HFFc6 (cell line): ENCODE measurements at places on chromosomes 3 and 15.

GRCh38 chr3:13148561-13149329 is 75.5 kb upstream of the IQSEC1 start:
- DNase-seq, result no peak

- no peak for DNase-seq
Observed at GRCh38 chr3:14594234-14594633, 54.1 kb upstream of the GRIP2 start.

DNA sequence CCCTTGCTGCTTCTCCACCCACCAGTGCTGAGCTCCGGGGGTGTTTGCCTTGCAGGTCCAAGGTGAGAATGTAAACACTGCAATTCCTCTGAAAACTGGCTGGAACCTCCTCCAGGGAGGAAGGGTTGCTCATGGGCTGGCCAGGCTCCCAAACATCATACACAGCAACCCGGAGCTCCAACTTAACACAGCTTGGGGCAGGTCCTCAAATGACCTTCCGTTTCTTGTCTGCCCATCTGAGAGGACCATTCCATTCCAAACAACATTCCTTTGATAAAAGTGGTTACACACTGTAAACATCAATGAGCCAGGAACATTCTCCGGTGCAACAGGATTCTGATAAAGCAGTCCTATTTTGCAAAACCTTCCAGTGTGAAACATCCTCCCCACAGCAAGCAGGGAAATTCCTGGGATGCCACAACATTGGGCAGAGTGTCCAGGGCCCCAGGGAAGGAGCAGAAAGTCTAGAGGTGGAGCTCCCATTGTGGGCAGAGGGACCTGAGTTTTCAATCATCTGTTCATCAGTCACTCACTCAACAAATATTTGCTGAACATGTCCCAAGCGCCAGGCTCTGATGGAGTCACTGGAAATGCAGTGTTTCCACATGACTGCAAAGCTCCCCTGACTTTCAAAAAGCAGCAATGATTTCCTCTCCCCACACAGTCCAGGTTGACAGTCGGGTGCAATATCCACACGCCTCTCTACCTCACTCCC is 7.3 kb upstream of the HEG1 start:
- peak; percentile 95 for DNase-seq

DNA sequence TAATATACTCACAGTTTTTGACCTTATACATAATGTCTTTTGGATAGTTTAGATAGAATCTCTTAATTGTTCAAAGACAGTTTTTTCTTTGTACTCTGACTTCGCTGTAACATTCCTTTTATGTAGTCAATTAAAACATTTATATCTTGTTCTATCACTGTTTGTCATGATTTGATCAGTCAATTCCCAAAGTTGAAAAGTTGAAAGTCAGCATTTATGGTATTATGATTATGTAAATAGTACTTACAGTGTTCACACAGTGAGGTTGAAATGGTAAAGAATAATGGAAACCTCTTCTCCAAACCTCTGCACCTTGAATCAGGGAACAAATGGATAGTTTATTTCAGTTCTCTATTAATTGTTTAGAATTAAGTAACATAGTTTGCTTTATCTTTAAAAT is 26.6 kb downstream of the NR1D2 start:
- no peak for DNase-seq

- no peak for DNase-seq
Observed at GRCh38 chr3:129448186-129448895, 8.3 kb downstream of the IFT122 start.

GRCh38 chr3:128152419-128153155 is 694 bp upstream of the EEFSEC start:
- DNase-seq, result peak; percentile 78

DNA sequence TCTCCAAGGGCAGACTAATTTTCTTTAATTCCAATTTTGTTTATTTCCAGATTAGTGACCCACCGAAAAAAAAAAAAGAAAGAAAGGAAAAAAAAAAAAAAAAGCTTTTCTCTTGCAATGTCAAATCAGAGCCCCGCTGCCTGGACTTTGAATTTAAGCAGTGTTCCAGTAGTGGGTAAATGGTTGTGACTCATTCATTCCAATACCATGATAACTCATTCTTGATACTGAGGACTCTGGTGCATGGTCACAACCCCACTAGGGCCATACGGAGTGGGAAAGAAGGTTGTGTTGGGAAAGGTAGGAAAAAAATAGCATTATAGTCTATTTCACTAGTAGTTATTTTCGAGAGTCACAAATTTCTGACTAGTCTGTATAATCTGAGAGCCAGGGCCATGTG is 59.1 kb upstream of the COL8A1 start:
- DNase-seq, result peak; percentile 72

- peak; percentile 74 for DNase-seq
Observed at GRCh38 chr15:81887912-81888311, 157.9 kb downstream of the MEX3B start.

DNA sequence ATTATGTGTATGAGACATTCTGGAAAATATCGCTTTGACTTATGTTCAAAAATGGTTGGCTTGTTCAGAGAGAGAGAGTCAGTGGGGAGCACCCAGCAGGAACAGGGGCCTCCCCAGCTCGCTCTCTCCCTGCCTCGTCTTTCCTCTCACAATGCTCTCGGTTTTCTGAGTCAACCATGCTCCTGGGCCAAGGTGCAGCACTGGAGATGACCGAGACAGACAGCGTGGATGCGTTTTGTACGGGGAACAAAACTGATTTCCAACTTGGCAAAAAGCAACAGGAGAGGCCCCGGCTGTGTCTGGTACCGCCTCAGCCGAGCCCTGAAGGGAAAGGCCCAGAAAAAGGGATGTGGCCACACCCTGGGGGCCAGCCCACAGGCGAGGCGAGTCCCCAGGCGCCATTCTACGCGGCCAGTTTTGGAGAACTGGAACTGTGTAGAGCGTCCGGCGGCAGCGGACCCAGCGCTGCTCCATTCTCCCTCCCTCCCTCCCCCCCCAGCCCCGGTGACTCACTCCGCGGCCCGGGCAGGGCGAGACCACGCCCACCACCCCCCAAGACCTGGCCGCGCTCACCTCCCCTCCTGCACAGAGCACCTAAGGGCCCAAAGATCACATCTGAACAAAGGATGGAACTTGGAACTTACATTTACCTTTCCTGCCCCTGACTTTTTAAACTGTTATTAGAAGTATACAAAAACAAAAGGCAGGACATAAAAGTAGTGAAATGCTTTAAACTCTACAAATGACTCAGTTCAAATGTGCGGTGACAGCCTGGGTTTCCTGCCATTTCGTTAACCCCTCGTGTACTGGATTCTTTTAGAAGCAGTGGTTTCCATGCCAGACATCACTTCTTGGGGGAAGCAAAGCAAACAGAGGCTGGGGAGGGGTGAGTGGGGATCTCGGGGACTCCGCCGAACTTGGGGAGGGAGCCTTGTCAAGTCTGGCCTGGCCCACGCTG is 12.7 kb downstream of the ATP10A start:
- peak; percentile 82 for DNase-seq

- no peak for DNase-seq
Observed at GRCh38 chr3:20742903-20743552, 557.0 kb upstream of the SGO1 start.

GRCh38 chr3:168625477-168625876 is 529.8 kb upstream of the GOLIM4 start:
- DNase-seq, result no peak

GRCh38 chr15:92502930-92503857 is 109.5 kb downstream of the ST8SIA2 start:
- DNase-seq, result no peak

DNA sequence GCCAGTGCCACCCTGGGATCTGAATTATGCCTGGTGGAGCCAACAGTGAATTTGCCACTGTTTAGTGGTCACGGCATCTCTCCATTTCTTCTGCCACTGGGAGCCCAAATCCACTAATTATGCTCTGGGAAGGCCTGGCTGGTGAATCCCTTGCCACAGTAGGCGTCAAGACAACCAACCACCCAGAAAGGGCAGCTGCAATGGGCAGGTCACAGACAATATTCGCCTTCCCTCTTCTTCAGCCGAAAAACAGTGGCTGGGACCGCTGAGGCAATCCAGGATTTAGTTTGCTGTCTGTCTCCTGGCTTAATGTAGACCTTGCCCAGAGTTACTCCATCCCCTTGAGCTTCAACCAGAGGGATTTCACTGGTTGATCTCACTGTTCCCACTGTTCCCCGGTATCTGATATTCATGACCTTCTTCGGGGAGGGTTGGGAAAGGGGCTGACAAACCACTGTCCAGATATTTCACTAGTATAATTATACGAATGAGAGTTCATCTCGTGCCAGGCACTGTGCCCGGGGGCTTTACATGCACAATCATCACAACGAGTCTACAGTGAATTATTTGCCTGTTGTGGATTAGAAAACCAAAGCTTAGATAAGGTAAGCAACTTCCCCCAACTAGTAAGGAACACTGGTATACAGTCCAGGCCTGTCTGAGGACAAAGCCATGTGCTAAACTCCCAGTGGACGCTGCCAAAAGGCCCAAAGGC is 49.9 kb upstream of the RAB6B start:
- DNase-seq, result no peak

DNA sequence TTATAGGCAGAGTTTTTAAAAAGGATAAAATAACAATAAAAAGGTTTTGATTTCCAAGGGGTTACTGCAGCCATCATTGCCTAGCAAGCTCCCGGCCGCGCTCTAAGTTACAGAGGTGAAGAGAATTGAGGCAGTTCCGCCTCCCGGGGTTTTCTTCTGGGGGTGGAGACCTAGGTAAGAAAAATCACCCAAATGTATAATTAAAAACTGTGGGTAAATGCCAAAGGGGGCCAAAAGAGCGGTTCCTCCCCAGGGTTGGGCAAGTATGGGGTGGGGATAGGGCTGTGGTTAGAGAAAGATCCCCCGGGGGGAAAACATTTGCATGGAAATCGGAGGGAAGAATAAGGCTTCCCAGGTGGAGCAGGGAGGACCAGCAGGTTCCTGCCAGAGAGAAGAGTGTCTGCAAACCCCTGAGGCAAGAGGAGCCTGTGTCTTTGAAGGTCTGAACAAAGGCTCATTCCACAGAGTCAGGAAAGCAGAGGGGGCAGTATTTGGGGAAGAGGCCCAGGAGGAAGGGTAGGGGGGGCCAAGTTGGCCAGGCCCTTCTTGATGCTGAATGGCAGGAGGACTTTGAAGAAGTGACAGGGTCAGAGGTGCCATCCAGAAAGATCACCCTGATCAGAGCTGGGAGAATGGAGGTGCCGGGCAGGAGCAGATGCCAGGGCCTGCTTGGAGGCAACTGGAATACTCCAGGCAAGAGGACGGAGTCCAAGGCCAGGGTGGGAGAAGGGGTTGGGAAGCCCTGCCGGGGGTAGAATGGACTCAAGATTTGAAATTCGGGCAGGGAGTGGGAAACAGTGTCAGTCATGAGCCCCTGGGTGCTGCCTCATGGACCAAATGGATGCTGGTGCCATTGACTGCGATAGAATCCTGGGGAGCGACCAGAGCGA is 152.9 kb upstream of the RGMA start:
- DNase-seq, result no peak

DNA sequence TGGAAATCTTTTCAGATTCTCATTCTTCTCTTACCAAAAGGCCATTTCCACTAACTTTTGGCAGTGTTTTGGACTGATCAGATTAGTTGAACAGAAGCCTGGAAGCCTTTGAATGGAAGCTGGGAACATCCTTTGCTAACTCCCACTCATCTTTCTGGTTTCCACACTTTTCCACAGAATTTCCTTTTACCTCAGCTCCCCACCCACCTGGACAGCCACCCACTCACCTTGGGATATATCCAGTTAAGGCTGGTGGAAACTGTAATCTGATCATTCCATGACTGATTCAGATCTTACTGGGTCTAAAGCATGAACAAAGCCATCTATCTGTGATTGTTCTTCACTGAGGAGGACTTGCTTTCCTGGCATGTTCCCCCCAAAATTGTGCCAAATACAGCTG is 119.5 kb downstream of the CCNL1 start:
- DNase-seq, result no peak

DNA sequence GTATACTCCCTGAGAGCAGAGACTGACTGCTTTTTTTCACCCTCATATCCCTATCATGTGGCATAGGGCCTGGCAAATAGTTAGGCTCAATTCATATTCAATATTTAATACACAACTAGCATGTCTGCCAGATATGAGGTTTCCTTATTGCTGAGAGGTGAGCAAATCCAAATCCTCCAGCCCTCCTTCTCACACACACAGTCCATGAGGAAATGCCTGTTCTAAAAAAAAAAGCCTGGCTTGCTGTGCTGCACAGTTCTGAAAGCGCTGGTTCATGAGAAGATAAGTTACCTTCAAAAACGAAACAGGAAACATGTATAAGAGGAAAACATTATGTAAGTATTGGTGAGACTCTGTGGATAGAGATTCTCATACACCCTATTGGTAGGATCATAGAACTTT is 15.5 kb upstream of the ACAP2 start:
- DNase-seq, result no peak

- DNase-seq, result no peak
Observed at GRCh38 chr15:101105059-101105891, 146.6 kb downstream of the CHSY1 start.

DNA sequence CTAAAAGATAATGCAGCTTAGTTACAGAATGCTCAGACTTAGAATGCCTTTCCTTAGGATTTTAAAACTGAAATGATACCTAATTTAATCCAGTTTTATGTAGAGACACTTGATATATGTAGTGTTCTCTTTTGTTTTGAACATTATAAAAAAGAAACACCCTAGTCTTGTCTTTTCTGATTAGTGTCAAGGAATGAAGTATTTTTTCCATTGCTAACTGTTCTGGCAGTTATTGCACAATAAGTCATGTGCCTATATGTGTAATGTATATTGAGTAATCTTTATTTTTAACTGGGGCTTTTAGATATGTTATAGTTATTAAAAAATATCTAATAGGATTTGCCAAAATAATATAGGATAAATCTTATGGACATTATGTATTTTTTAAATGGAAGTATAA is 4.5 kb downstream of the ARL8B start:
- DNase-seq, result peak; percentile 13

GRCh38 chr3:197325773-197326172 is 27.4 kb upstream of the DLG1 start:
- DNase-seq, result no peak

GRCh38 chr3:98504539-98504938 is 7.1 kb downstream of the OR5K2 start:
- DNase-seq, result no peak

DNA sequence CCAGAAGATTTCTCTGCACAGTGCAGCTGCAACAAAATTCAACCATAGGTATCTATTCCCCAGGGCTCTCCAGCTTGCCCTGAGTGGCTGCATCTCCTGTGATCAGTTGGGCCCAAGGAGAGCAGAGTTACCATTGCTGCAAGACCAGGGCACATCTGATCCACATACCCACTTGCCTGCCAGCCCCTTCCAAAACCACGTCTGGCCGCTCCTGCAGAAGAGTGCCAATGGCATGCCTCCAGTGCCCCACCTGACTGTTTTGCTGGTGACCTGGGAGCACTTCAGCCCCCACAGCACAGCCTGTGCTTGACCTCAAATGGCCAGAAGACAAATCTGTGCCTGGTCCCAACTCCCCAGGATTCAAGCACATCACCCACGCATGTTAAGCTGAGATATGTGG is 526.1 kb upstream of the GBE1 start:
- no peak for DNase-seq

DNA sequence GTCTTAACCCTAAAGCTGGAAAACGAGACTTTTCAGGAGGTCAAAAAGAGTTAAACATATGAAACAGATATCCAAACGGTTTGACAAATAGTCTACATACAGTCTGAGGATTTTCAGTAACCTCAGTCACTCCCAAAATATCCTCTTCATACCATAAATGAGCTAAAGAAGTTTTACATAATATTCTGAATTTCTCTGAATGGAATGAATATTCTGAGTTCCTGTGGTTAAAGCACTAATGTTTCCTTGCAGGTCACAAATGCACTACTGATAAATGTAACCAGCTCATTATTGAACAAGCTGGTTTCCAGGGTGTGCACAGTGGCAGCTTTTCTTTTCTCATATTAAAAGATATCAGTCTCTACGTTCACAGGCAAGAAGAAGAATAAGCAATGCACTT is 137.4 kb upstream of the POU1F1 start:
- DNase-seq, result no peak

- no peak for DNase-seq
Observed at GRCh38 chr15:73981761-73982221, 10.3 kb downstream of the STOML1 start.
